EL (cell line): ENCODE measurements at places on chromosomes 3 and 15.

DNA sequence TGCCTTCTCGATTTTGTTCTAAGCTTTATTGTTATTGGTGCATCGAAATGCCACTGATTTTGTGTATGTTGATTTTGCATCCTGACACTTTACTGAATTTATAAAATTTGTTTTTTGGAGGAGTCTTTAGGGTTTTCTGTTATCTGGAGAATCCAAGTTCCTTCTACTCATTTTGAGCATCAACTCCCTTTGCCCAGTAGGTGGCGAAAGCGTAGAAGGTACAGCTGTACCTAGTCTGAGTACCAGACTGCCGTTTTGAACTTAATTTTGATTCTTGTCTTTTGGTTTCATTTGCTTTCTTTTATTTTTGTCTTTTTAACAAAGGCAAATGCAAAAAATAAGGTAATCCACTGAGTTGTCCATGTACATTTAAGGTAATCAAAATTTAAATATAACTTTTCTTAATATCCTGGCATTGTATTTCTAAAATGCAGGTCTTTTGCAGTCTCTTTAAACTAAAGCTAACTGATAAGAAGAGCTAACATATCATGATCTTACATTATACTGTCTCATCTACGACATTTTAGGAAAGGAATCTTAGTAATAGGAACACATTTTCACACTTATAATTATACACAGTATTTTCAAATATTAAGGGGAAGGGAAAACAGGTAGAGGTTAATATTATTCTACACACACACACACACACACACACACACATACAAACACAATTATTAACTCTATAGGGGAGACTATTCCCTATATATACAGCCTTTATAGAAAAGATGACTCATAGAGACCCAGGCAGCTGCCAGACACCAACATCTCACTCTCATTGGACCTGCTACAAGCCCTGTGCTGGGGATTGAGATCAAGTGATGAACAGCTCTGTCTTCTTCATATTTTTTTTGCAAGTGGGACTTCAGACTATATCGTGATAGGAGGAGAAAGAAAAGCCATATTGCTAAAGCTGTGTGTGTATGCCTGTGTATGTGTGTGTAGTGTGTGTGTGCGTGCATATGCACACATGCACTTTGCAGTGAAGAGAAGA, 71.8 kb downstream of the SYNPR start:
- DNase-seq = peak; percentile 58

DNA sequence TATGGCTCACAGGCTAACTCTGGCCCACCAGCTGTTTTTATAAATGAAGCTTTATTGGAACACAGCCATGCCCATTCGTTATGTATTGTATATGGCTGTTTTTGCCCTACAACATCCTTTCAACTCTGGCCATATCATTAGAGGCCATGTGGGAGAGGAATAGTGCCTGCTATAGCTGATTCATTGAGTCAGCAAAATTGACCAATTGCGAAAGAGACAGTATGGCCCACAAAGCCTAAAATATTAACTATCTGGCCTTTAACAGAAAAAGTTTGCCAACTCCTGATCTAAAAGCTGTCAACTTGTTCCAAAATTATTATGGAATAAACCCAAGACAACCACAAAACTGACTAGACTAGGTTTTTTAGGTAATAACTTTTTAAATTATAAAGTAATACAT, 1.4 kb downstream of the NR1I2 start:
- no peak for DNase-seq

DNA sequence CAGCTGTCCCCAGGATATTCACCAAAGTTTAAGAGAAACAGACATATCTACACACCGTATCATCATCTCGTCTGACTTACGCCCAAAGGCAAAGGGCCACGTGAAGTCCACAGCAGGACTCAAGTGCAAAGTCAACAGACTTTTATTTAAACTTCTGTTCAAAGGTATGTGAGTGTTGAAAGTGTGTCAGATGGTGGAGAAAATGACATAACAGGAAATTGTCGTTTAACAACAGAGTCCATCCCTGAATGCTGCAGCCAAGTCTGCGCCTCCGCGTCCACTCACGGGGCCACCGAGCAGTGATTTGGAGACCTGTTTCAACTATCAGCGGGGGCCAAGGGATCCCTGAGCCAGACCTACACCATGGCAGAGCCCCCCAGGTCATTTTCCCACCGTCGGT, 165.6 kb downstream of the XXYLT1 start:
- DNase-seq = no peak

GRCh38 chr3:13064964-13065363, 8.3 kb downstream of the IQSEC1 start:
- DNase-seq = no peak

GRCh38 chr15:47870300-47870955, 153.1 kb downstream of the SEMA6D start:
- no peak for DNase-seq
